Posterior vena cava (tissue), 2 donors: ENCODE measurements at places on chromosomes 4 and X.

DNA sequence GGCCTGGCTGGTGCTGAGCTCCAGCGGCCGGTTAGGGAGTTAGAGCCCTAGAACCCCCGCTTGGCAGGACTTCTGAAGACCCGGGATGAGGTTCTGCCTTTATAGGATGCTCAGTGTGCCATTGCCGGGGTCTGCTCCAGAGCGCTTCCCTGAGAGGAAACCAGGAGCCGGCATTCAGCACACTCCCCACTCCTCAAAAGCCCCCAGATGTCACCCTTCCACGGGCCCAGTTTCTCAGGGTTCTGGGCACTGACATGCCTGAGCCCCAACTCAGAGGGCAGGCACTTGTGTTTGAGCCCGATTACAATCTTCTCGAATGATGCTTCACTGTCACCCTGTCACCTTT is 6.5 kb downstream of the NKX3-2 start:
- peak; percentile 46 for DNase-seq

- no peak for DNase-seq
Measured at GRCh38 chrX:41785685-41786084, 61.7 kb downstream of the GPR82 start.

DNA sequence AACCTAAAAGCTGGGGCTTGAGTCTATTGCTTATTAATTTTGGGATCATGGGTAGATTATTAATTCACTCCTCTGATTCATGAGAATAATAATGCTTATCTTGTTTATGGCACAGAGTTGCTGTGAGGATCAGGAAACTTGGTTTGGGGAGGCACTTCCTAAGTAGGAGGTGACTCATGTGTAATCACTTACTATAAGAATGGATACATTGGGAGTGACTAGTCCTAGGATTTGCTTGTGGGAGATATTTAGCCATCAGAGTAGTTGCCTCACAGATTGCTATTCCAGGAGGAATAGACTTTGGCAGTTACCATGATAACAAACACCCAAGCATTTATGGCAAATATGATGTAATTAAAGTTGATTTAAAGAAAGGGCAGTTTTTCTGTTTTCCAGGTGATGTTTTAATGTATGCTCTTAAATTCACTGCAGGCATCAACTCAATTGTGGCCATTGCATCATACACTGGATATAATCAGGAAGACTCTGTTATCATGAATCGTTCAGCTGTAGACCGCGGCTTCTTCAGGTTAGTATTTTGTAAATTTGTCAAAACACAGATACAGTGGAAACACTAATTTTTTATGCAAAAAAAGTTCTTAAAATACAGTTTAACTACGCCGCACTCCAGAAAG is 41.9 kb downstream of the POLR2B start:
- DNase-seq, result no peak

DNA sequence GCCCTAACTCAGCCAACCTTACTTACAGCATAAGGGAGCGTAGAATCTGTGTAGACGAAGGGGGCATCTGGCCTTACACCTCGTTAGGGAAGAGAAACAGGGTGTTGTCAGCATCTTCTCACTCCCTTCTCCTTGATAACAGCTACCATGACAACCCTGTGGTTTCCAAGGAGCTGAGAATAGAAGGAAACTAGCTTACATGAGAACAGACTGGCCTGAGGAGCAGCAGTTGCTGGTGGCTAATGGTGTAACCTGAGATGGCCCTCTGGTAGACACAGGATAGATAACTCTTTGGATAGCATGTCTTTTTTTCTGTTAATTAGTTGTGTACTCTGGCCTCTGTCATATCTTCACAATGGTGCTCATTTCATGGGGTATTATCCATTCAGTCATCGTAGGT is 14.6 kb downstream of the PLP1 start:
- no peak for DNase-seq

GRCh38 chr4:127210893-127211649 is 421.7 kb upstream of the INTU start:
- no peak for DNase-seq

DNA sequence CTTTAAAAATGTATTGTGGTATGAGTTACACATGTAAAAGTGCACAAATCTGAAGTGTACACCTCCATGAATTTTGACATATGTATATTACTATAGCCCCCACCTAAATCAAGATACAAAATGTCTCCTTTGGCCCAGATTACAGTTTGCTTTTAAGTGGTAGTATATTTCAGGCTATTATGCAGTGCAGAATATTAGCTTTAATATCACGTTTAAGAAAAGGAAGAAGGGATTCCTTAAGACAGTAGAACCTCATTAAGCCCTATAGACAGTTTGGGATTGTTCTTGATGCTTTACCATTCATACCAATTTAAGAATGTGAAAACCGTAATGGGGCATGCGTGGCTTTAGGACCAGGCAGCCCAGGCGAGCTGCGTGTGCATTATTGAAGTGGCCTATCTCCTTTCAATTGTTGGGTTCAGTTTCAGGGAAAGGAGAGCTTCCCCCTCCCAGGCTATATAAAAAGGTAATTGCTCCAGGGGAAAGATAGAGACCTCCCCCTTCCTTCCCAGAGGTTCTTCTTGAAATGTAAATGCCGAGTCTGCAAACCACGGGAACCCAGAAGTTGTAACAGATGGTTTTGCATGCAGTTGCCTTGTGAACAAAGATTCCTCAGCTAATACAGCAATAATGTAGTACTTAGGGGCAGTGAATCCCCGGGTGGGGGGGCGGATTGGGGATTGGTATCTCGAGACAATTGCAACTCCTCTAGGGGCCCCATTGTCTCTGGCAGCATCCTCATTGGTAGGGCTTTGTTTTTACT is 106.1 kb downstream of the UCHL1 start:
- DNase-seq, result no peak

- no peak for DNase-seq
Measured at GRCh38 chr4:104532677-104533076, 38.0 kb upstream of the CXXC4 start.

DNA sequence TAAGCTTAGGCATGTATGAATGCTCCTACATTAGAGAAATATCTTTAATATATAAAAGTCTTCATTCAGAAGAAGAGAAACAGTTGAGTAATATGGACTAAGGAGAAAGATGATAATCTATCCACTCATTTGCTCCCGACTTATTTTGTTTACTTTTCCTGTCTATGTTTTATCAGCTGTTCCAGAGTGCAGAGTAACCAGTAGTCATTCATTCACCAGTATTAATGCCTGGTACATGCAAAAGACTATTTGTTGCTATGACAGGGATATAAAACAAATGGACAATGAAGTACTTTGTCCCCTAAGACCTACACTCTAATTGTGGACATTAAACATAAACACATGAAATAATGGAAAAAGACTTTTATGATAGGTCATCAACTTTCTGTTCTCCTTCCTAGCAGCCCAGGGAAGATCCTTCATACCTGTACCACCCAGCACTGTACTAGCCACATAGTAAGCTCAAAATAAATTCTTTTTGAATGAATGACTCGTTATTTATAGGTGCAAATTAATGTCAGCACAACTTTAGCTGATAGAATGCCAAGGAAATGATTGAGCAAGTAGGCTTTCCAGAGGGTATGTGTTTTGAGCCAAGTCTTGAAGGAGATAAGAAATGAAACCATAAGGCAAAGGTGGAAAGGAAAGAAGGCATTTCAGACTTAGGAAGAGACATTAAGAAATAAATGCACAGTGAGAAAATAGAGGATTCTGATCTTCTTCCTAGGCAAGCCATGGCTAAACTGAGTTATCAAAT is 45.0 kb upstream of the IL13RA1 start:
- no peak for DNase-seq

DNA sequence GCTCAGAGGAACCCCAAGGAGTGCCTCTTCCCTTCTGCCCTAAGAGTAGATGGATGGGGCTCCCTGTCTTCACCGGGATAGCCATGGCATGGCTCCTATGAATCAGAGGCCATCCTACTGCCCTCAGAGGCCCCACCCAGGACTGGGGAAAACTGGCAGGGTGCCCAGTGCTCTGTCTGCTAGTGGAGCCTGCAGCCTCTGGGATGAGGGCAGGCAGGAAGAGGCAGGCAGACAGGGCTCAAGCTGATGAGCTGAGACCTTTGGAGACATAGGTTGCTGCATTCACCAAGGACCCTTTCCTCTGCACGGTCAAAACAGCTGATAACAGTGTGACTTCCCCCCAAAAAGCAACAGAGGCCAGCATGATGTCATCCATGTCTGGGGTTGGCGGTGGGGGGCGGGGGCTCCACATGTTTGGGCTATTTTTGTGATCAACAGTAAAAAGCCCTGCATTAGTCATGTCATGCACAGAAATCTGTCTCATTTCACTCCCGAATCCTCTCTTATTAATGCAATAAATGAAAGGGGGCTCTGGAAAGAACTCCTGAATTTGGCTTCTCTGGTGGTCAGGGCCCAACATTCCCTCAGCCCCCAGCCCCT is 207.6 kb upstream of the MAMLD1 start:
- peak; percentile 85 for DNase-seq

DNA sequence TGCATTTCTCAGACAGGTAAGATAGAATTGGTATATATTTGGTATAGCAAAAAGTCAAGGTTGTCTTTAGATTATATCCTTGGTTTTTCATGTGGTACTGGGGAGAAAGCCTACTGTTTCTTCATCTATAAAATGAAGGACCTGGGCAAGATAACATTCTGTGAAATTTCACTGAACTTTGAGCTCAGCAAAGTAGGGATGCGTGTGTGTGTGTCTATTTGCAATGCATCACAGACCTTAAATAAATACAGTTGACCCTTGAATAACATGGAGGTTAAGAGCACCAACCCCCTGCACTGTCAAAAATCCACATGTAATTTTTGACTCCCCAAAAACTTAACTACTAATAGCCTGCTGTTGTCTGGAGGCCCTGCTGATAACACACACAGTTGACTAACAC is 25.2 kb downstream of the TET2 start:
- DNase-seq, result no peak

DNA sequence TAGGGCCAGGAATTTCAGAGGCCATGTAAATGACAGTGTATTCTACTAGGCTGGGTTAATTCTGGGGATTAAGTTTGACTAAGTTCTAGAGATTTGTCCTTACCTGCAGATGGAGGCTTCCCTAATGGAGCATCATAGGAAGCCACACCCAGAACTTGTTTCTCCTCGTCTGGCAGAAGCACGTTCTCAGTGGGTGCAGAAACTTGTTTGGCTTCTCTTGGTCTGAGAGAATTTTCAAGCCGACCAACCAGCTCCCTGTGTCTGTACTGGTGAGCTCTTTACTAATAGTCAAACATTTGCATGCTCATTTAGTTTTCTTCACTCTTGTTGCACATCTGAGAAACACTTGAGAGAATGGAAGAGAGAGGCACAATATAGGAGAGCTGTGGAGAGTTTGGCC is 907 bp upstream of the ATP10D start:
- no peak for DNase-seq

DNA sequence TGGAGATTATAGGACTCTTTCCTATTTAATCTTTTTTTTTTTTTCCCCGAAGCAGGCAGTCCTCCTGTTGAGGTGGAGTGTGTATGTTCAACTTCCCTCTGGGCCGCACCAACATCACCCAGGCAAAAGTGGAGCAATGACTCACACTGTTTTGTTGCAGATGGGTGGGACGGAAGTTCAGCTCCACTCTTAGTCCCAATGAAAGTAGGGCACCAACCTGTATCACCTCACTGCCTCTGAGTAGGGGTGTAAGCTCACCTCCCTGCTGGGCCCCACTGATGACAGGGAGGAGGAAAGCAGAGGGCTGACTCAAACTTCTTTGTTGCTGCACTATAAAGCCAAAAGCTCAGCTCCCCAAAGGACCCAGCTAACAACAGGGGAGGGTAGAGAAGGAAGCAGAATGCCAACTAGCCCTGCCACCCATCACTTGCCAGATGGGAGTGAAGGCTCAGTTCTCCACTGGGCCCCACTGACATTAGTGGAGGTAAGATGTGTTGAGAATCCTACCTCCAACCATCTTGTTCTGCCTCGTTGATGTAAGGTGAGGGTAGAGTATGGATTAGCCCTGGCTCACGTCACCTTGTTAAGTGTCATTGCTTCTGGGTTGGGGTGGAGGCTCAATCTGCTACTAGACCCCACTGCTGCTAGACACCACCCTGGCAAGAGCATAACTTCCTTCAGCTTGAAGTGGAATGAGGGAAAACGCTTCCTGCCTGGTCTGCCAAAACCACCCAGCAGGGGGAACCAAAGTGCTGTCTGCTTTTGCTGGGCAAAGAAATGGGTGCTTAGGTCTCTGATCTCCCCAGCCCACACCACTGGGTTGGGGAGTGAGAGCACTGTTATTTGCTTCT is 14.1 kb downstream of the RPS6KA3 start:
- peak; percentile 83 for DNase-seq

DNA sequence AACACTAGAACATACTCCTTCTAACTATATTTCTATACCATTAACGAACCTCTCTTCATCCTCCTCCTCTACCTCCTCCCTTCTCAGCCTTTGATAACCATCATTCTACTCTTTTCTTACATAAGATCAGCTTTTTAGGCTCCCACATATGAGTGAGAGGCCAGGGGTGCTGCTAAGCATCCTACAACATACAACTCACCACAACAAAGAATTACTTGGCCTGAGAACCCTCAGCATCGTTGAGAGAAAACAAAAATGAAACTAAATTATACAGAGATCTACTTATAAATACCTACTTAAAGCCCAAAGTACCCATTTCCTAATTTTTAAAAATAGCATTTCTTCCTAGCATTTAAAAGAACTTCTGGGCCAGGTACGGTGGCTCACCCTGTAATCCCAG is 77.7 kb downstream of the CC2D2A start:
- DNase-seq, result no peak

- no peak for DNase-seq
Measured at GRCh38 chr4:11436673-11437072, 8.0 kb upstream of the HS3ST1 start.

DNA sequence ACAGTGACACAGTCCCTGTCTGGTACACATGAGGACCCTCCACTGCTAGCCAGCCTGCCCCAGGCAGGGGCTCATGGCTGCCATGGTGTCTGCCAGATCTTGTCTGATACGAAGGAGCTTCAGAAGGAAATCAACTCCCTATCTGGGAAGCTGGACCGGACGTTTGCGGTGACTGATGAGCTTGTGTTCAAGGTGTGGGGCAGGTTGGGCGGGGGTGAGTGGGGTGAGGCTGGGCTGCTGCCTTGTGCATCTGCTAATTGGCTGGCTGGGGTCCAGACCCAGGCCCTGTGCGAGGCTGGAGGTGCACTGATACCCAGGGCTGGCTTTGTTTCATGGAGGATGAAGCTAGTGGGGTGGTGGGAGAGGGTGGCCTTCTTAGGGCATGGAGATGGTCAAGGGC is 13.8 kb downstream of the CCDC22 start:
- DNase-seq, result no peak

GRCh38 chr4:174402470-174403176 is 118.9 kb downstream of the CEP44 start:
- DNase-seq, result no peak

GRCh38 chr4:161850631-161851030 is 313.2 kb downstream of the FSTL5 start:
- no peak for DNase-seq

- no peak for DNase-seq
Measured at GRCh38 chrX:41558531-41558930, 111.4 kb downstream of the NYX start.

DNA sequence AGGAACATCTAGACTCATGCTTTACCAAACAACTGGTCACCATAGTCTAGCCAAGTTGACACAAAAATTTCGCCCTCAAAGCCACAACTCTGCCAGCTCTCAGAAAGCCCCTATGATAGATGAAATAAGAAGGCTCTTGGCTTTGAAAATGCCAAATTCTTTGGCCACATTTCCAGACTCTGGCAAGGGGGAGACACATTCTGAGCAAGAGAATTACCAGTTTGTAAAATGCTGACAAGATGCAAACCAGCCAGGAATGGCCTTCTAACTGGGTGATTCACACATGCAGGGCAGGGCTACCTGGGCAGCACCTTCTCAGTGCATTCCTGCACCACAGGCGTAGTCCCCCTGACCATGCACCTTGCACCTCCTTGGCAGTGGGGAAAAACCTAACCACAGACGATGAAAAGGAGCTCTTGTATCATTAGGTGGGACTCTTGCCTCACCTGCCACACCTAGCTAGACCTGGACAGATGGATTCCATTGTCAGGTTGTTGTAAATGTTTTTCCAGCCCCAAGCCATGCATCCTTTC is 77.4 kb upstream of the CPEB2 start:
- DNase-seq, result no peak
